ENCODE measurements at places on chromosomes 5 and 9.

GRCh38 chr5:146179696-146180095 is 2.8 kb downstream of the LARS1 start:
- peak overlapping the region; percentile 23 for H3K4me3 ChIP-seq
- H3K27ac ChIP-seq: peak overlapping the region; percentile 44
- DNase-seq: no peak
- H3K27me3 ChIP-seq: no peaks in the 10 kb centered on the region

DNA sequence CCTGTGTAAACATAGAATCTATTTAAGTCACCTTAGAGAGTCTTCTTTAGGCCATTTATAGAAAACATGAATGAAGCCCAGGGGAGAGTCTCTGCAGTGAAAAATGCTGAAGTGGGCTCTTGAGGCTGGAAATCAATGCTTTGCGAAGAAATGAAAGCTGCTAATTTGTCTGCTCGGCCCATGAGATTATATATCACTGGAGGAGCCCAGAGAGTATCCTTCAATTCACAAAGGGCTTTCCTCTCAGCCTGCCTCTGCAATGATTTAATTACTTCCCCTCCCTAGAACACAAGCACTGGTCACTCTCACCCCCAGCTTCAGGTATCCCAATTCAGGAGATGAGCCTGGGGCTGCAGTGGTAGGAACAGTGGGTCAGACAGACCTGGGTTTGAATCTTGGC is 8.2 kb upstream of the DRD1 start:
- peaks cover 81% of the 10 kb centered on the region for H3K27me3 ChIP-seq
- DNase-seq: no peak
- H3K4me3 ChIP-seq: no peak overlapping the region
- no peak overlapping the region for H3K27ac ChIP-seq
- no peaks in the 10 kb centered on the region for H3K4me1 ChIP-seq
- H3K36me3 ChIP-seq: no peaks in the 10 kb centered on the region

DNA sequence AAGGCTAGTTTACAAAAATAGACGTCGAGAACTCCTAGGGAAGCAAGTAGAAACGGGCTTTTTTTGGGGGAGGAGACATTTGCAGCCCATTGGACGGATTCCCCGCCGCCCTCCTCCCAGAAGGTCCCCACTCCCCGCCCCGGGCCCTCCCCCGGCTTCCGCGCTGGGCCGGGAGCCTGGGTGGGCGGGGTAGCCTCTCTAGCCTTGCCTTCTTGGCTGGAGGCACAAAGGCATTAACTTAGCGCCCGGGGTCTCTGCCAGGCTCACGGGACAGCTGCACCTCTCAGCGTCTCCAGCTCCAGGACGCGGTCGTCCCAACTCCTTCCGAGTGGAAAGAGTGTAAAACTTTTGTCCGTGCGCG is at the start of gene DMRTA1:
Gene DMRTA1, plus strand, starts transcription at position 236 of the 361 bp plus-strand sequence. CDS start 242 bp downstream, outside the sequence.
- DNase-seq: peak; percentile 55
- H3K4me3 ChIP-seq: peak within 1 kb of the TSS; percentile 72

DNA sequence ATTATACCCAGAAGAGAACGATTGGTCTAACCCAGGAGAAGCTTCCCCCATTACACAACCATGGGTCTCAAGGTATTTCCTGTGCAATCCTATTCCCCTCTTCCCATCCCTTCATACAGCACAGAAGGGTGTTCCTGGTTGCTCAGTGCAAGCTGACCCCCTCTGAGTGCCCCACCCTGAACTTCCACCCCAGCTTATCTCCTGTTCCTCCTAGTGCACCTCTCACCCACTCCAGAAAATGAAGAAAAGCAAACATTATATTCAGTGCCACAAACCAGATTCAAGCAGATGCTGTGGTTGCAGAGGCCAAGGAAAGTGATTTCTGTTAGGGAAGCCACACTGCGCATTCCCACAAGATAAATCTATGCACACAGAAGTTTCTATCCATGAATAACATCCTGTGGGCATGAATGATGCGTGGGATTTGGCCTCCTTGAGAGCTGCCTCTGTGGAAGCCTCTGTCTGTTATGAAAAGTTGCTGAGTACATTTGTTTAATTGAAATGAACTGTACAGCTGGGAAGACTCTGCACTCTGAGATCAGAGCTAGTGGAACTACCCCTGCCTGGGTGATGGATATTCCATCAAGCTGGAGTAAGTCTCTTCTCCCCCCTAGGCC is 2.2 kb upstream of the OR2S2 start:
- no peak for DNase-seq
- H3K36me3 ChIP-seq: no peaks in the 10 kb centered on the region
- no peak overlapping the region for H3K27ac ChIP-seq

DNA sequence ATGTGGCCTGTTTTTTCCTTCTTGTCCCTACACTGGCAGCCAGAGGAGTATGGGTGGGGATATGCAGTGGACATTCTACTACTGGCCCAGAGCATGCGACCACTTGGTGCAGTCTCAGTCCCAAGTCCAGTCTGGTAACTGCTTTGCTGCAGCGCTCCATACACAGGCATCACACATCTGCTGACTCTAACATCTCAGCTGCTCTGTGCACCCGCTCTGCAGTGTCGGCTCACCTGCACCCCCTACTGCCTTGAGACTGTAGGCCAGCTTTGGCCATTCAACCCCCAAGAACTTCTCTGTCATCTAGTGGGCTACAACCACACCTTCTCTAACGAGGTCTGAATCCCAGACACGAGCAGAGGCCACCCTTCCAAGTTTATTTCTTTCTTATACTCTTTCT is 46.4 kb upstream of the SLCO6A1 start:
- H3K27me3 ChIP-seq: no peaks in the 10 kb centered on the region
- H3K36me3 ChIP-seq: no peaks in the 10 kb centered on the region
- DNase-seq: peak; percentile 15
- H3K4me3 ChIP-seq: no peak overlapping the region
- H3K27ac ChIP-seq: no peak overlapping the region

DNA sequence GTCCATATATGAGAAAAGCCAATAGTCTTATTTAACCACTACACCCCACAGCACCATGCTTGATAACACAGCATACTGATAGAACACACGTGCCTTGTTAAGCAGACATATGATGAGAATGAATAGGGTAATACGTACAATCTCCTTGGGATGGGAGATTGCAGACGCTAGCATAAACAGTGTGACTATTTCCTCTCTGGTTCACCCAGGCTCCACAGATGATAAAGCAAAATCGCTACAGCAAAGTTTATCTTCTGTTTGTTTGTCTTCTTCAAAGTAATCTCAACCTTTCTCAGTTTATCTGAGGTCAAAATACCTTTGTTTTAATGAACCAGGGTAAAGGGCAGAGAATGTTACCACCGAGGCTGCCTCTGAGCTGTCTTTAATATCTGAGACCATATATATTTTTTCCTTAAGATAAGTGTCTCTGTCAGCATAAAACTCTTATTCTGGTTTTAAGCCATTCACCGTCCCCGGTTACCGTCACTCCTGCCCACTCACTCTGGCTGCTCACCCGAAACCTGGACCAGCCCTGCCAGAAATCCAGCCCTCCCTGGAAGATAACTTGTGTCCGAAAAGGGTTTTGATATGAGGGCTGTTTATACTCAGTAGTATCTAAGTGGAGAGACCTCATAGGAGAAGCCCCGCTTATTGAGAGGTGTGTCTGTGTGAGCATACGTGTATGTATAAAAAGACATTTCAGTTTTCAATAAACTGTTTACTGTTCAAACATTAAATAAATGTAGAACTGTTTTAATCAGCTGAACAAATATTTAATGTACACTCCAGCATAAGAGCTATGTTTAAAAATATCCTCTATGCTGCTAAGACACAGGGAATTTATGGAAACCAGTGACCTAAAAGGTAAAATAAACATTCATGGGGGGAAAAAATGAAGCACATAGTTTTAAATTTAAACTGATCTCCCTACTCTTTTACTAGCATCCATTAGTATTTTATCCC is 465.4 kb downstream of the RASEF start:
- H3K27ac ChIP-seq: no peak overlapping the region
- H3K36me3 ChIP-seq: no peaks in the 10 kb centered on the region
- no peak for DNase-seq
- no peaks in the 10 kb centered on the region for H3K4me1 ChIP-seq
- no peak overlapping the region for H3K4me3 ChIP-seq

DNA sequence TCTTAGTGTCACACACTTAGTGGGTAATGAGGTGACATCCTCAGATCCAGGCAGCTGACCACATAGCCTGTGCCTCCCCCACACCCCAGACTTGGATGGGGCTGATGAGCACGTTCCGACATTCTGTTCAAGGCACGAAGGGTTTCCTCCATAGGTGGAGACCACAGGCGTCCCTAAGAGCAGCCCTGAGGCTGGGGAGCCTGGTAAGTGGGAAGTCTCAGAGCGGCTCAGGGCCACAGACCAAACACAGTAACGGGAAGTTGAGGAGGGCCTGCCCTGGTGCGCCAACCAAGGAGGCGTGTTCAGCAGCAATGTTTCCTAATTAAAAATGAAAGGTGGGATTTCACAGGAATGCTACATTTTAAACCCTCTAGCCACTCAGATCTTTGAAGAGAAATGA is 102.3 kb upstream of the PHYKPL start:
- no peak for DNase-seq
- H3K4me3 ChIP-seq: no peak overlapping the region
- H3K4me1 ChIP-seq: peaks cover 46% of the 10 kb centered on the region

DNA sequence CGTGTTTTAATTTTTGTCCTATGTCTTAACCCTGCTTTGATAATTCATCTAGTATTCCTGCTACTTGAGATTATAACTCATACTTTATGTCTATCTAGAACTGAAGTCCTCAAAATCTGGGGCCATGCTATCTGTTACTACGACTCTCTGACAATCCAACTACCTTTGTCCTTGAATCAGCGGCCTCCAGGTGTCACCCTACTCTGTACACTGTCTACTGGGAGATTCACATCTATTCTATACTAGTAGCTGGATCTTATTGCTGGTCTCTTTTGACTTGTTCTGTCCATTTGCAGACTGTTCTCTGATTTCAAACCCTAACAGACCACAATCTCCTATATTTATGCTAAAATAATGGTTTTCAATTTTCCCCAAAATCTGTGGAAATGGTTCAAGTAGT is 225.5 kb upstream of the ELAVL2 start:
- H3K4me1 ChIP-seq: no peaks in the 10 kb centered on the region
- H3K36me3 ChIP-seq: no peaks in the 10 kb centered on the region
- no peak overlapping the region for H3K4me3 ChIP-seq
- no peaks in the 10 kb centered on the region for H3K27me3 ChIP-seq

DNA sequence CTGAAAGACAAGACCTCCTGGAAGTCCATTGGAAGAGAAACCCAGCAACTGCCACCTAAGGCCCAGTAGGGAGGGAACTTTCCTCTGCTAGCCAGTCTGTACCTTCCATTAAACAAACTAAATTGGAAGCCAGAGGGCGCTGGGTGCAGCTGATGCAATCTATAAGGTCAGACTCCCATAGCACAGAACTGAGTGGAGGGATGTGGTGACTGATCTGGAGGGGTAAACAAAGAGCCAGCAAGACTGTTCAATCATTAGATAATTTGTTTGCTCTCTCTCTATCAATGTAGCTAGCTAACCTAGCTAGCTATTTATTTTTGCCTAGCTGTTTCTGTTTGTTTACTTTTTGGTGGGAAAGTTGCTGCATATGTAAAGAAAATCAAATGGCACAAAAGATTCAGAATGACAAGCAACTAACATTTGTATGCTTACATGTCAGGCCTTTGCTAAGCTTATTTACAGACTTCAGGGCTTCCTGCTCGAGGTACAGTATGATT is 291.8 kb upstream of the DAB2 start:
- no peak overlapping the region for H3K27ac ChIP-seq
- no peak overlapping the region for H3K4me3 ChIP-seq
- no peaks in the 10 kb centered on the region for H3K27me3 ChIP-seq
- DNase-seq: peak; percentile 75
- peaks cover 23% of the 10 kb centered on the region for H3K4me1 ChIP-seq
- no peaks in the 10 kb centered on the region for H3K36me3 ChIP-seq

GRCh38 chr5:8884029-8884428 is 661.8 kb downstream of the SEMA5A start:
- no peaks in the 10 kb centered on the region for H3K27me3 ChIP-seq
- DNase-seq: no peak
- H3K4me1 ChIP-seq: no peaks in the 10 kb centered on the region

- no peak overlapping the region for H3K4me3 ChIP-seq
- H3K27me3 ChIP-seq: no peaks in the 10 kb centered on the region
- H3K4me1 ChIP-seq: peaks cover 38% of the 10 kb centered on the region
- peak; percentile 49 for DNase-seq
Observed at GRCh38 chr9:32703635-32704034, 68.2 kb upstream of the TAF1L start.

DNA sequence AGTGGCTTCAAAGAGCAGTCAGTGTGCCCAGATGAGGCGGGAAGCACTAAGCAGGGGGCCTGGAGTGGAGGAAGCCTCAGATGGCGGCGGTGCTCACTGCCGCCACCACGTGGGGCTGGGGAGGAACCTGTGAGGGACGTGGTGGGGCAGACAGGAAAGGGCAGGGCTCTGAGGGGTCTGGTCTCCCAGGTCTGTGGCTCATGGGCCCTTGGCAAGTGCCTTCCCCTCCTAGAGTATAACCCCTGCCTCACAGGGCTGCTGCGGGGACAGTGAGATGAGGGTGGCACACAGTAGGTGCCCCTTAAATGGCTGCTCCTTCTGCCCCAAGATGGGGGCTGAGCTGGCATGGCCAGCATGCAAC is 26.6 kb downstream of the NR5A1 start:
- H3K4me3 ChIP-seq: no peak overlapping the region
- no peaks in the 10 kb centered on the region for H3K36me3 ChIP-seq
- no peak overlapping the region for H3K27ac ChIP-seq
- H3K4me1 ChIP-seq: peaks cover 4% of the 10 kb centered on the region
- DNase-seq: peak; percentile 36

DNA sequence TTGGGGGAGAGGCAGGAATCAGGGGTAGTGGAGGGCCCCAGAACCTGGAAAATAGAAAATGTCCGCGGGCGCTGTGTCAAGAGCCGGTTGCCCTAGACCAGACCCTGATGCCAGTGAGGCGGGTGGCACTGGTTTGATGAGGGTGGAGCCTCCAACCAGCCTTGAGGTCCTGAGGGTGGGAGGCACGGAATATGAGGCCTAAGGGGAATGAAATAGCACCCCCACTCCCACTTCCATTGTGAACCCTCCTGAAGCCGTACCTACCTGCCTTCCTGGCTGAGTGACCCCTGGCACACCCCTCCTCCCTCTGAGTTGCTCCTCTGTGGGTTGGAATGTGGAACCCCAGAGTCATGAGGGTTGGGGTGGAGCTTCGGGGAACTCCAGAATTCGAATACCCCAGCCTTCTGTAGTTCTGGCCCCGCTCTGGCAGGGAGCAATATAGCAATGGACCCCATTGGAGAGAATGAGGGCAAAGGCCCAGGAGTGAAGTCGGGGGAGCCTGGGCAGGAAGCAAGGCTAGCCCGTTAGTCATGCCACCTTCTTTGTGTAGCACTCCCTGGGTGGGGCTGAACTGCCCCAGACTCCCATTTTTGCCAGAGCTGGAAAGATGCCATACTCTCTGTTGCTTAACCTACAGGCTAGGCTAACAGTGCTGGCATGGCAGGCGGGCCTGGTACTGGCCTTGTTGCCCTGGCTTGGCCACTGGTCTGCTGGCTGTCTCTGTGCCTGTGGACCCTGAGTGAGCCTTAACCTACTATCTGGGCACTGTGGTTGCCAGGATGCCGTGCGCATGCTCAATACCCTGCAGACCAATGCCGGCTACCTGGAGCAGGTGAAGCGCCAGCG is 1.0 kb downstream of the FPGS start:
- H3K36me3 ChIP-seq: peaks cover 47% of the 10 kb centered on the region
- peak; percentile 95 for DNase-seq
- H3K4me1 ChIP-seq: peaks cover 18% of the 10 kb centered on the region

GRCh38 chr9:99948896-99949295 is 42.4 kb downstream of the STX17 start:
- H3K27ac ChIP-seq: no peak overlapping the region
- peak; percentile 24 for DNase-seq
- no peak overlapping the region for H3K4me3 ChIP-seq
- H3K36me3 ChIP-seq: peaks cover 8% of the 10 kb centered on the region

GRCh38 chr9:20303996-20304395 is 318.3 kb downstream of the MLLT3 start:
- H3K4me3 ChIP-seq: no peak overlapping the region
- no peaks in the 10 kb centered on the region for H3K4me1 ChIP-seq

GRCh38 chr9:138077126-138077525 is 199.5 kb downstream of the CACNA1B start:
- no peak overlapping the region for H3K4me3 ChIP-seq
- no peaks in the 10 kb centered on the region for H3K27me3 ChIP-seq
- no peak overlapping the region for H3K27ac ChIP-seq

All from MCF 10A (cell line).